ENCODE measurements at places on chromosomes 16 and 17.
A peak's percentile ranks its signal among the peaks of the same experiment; 100 is the strongest.

GRCh38 chr17:45640141-45640850 lies 143.8 kb upstream of the CRHR1 start:
- no peak for DNase-seq

DNA sequence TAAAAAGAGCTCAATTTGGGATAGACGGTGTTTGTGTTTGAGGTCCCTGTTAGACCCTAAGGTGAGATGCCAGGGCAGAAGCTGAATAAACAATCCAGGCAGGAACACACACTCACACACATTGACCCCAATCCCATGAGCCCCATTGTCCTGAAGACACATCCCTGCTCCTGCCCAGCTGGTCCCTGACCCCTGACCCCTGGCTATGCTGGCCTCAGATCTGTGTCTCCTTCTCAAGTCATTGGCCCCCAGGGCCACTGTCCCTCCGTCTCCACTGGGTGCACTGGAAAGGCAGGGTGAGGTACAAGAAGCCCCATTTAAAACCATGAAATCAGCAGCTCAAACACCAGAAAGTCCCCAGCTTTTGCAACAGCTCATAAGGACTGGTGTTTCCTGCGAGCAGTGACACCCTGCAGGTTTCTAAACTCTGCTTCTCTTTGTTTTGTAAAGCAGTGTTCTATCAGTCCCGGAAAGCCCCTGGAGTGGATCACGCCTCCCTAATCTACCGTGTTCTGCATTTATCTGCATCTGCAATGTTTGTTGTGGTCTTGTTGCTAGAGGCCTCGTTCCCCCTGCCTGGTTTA lies 18.0 kb upstream of the ASGR2 start:
- DNase-seq, result no peak

GRCh38 chr16:78098087-78098486 lies 1.4 kb upstream of the WWOX start:
- DNase-seq, result no peak

DNA sequence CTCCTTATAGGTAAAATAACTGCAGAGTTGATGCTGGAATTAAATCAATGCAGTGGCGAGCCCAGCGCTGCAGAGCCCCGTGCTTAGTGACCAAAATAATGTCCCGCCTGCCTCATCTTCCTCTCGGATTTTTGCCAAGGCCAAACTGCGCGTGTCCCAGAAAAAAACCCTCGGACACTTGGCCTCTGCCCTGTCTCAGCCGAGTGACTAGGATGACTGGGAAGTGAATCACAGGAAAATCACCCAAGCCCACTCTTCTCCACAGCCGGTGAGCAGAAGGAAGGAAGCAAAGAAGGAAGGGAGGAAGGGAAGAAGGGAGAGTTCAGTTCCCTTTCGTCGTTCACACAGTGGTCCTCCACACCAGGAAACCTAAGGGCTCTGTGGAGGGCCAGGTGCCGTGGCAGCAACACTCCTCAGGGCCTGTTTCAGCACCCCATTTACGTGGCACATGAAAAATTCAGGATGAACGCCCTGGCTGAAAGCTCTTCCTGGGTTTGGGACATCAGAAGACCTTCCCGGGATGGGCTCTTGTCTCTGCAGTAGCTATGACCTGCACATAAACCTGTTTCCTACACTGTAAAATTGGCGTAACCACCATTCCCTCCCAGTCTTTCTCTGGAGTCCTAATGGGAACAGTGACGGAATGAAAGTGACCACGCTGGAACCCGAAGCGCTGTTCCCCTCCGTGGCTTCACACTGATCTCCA lies 25.4 kb upstream of the HOXB13 start:
- no peak for DNase-seq

- DNase-seq, result no peak
Measured at GRCh38 chr17:44898768-44899073, 524 bp downstream of the EFTUD2 start.

GRCh38 chr16:53768167-53768566 lies 64.2 kb downstream of the FTO start:
- no peak for DNase-seq

DNA sequence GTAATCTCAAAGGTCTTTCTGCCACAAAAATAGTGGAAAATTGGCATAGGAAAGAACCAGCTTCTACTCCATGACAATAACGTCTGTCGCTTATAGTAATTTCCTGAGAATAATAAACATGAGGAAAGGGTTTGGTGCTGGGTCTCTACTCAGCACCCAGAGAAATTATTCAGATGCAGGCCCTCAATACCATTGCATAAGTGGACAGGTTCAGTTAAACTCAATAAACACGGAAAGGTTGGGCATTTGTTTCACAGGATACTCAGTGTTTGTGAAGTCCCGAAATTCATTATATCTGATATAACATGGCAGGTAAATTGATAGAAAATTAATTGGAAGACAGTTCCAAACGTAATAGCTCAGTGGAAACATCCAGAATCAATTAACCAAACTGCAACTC lies 254.0 kb downstream of the CNTNAP4 start:
- no peak for DNase-seq

GRCh38 chr16:66728117-66728787 lies 23.2 kb downstream of the DYNC1LI2 start:
- DNase-seq, result no peak

- DNase-seq, result no peak
Measured at GRCh38 chr16:55469821-55470532, 9.0 kb upstream of the MMP2 start.

DNA sequence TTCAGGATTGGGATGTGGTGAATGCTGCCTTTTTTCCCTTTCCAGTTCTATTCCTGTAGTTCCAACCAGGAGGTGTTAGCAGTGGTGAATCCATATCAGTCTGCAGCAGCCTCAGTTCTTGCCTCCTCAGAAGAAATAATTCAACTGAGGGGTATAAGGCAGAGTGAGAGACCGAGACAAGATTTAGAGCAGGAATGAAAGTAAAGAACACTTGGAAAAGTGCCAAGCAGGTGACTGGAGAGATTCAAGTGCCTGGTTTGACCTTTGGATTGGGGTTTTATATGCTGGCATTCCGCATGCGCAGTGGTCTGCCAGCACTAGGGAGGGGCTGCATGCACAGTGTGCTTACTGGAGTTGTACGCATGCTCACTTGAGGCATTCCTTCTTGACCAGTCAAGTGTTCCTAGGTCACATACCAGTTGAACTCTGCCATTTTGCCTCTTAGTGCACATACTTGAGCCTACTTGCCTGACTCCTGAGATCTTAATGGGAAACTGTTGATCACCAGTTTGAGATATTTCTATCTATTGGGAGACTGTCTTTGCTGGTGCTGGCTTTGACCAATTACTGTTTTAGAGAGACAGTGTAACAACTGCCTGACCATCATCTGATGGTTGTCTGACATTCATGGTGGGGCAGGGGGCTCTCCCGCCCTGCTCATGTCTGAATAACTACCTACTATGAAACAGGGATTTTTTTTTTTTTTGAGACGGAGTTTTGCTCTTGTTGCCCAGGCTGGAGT lies 680 bp upstream of the CCL15 start:
- DNase-seq, result no peak

DNA sequence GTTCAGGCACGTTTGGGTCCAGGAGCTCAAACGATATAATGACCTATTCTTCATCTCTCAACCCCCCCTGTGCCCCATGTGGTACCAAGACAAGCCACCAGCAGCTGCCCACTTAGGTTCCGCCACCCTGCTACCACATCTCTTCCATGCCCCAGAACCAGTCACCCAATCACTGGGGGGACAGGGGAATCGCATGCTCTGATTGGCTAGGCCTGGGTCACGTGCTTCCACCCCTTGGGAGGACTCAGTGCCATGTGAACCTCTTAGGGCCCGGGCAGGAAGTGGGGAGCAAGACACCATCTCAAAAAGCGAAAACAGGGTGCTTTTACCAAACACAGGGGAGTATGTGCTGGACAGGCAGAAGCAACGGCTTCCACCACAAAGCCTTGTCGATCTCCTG lies 91.3 kb downstream of the KATNIP start:
- DNase-seq, result no peak

- no peak for DNase-seq
Measured at GRCh38 chr17:43809121-43809520, 23.8 kb downstream of the MPP3 start.

DNA sequence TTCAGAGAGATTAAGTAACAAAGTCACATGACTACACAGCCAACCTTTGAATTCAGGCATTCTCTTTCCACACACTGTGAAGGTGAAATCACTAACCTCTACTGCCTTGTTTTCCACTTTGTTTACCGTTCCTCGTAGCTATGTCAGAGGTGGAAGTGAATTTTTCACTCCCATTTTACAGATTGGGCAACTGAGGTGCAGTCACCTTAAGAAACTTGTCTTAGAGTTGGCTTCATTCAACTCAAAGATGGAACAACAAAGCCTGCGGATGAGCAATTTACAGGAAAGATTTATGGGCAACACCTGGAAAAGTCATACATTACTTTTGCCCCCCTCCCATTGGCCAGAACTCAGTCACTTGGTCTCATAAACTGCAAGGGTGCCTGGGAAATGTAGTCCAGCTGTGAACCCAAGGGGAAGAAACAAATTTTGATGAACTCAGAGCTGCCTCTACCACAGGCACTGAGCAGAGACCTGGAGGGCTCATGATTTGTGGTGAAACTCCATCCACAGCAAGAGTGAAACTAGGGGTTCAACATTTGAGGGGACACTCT lies 784.6 kb upstream of the EEF2KMT start:
- DNase-seq, result no peak

- DNase-seq, result no peak
Measured at GRCh38 chr16:49849037-49849753, 6.7 kb downstream of the ZNF423 start.

- DNase-seq, result no peak
Measured at GRCh38 chr16:54430491-54431030, 144.0 kb upstream of the IRX3 start.

DNA sequence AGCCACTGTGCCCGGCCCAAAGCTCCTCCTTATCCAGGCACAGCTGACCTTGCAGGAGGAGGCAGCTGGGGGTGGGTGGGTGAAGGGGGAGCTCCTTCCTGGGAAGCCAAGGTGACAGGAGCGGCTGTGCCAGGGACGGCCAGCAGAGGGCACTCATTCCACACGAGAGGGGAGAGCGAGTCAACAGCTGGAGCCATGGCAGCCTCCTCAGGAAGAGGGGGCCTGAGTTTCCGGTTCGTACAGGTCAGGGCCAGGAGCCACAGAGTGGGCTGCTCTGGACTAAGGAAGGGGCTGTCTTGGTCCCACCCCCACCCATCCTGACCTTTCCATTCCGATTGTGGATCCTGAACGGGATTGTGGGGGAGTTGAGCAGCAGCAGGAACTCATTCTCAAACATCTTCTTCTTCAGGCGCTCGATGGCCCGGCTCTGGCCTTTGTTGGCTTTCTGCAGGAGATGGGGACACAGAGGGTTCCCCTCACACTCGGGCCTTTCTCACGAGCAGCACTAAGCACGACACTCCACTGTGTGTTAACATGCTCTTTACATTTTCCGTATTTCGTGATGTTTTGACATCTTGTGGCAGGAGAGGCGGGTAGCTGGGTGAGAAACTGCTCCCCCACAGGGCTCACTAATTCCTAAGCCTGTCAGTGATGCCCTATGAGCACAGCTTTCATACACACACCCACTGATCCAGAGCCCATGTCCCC lies 61.6 kb downstream of the TIMM22 start:
- DNase-seq, result peak; percentile 17

DNA sequence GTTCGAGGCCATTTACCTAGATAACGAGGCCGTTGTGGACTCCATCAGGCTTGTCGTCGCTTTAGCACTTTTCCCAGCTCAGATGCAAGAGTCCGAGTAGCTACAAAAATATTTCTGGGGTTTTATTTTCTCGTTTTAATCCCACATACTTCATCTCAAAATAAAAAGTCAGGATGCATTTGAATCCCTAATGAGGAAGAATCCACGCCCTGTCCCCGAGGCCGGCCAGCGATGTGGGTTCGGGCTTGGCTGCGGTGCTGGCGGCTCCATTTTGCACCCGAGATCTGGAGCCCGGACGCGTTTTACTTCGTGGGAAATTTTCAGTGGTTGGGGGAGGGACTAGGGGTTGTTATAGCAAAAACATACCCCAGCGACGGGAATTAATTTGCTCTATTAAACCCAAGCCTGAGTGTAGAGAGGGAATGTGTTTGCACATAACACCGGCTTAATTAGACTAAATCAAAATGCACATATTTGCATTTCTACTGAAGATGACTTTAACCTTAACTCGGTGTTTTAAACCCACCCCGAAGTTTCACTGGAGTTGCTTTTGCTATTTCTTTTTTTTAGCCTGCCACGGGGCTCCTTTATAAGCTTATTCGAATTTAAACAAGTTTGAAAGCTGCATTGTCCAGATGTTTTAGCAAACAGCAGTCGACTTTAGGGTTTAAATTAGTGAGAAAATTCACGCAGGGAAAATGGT lies 4.8 kb downstream of the IRX5 start:
- no peak for DNase-seq

DNA sequence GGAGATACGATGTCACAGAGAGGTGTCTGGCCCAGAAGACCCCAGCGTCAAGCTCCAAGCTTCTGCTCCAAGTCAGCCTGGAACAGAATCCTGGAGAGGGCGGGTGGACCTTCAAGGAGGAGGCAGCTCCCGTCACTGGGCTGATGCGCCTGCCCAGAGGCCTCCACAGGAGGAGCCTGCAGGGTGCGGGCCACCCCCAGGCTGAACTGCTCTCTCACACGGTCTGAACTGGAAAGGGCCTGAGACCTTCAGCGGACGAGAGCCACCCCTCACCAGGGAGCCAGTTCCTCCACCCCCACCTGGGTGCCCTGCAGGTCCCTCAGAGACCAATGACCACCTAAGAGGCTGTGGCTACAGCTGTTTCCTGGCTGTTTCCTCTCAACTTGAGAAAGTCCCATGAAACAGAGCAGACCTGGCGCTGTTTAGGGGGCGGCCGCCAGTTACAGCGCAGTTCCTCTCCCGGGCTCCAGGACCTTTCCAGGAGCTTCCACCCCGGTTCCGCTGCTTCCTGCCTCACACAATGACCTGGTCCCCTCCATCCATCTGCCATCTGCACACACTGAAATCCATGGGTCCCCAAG lies 36.0 kb upstream of the KLHDC4 start:
- no peak for DNase-seq

- no peak for DNase-seq
Measured at GRCh38 chr16:81437865-81438264, 6.7 kb upstream of the CMIP start.

- no peak for DNase-seq
Measured at GRCh38 chr16:4979736-4980660, 21.9 kb downstream of the SEC14L5 start.

GRCh38 chr17:70295731-70296130 lies 126.4 kb downstream of the KCNJ2 start:
- no peak for DNase-seq

- no peak for DNase-seq
Measured at GRCh38 chr17:79485419-79485985, 125.3 kb downstream of the RBFOX3 start.

- DNase-seq, result no peak
Measured at GRCh38 chr16:23847948-23848347, 12.2 kb downstream of the PRKCB start.

- no peak for DNase-seq
Measured at GRCh38 chr17:61570118-61570517, 20.9 kb downstream of the NACA2 start.

DNA sequence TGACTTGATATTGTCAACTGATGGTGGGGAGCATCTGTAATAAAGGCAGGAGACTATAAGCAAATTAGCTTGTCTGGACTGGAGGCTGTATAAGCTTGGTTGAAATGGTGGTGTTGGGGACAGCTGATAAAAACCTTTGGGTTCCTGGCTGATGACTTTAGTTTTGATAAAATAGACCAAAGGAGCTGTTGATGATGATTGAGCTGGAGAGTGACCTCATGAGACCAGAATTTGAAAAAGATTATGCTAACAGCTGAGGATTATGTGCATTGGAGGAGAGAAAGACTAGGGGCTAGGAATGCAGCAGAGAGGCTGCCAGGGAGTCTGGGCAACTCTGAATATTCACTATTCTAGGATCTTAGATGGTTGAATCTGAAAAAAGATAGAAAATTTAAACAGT lies 8.7 kb upstream of the CDC27 start:
- DNase-seq, result no peak

GRCh38 chr16:78155791-78156345 lies 56.4 kb downstream of the WWOX start:
- no peak for DNase-seq
